ENCODE measurements at places on chromosomes 3 and 15.
A peak's percentile ranks its signal among the peaks of the same experiment; 100 is the strongest.

GRCh38 chr15:64911311-64912186, at the start of gene ANKDD1A:
ANKDD1A (plus strand) TSS chr15:64911902; CDS start chr15:64911931, 29 bp downstream.
- DNase-seq: peak; percentile 70

DNA sequence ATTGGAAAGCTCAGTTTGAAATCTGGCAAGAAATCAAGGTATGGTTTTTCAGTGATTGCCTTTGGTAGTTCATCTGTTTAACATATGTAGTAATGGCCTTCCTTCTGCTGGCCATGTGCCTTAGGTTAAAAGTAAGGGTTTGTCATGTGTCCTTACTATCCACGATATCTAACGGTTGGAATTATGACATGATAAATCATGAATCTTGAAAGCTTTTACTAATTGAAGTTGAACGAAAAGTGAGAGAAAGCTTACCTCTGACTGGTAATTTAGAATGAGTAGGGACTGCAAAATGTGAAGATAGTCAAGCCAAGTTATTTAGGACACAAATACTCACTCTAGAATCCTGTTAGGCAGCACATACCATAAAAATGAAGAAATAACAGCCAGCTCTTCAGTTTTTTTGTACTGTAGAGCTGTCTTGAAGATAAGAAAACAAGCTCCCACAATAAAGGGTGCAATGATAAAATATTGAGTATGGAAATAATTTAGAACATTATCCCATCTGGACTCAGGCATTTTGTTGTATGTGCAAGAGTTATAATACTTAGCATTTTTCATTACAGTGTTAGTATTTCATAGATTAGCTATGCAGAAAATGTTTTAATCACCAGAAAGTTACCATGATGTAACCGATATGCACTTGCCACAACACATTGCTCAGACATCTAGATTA, 303.4 kb downstream of the ZNF385D start:
- DNase-seq: no peak

DNA sequence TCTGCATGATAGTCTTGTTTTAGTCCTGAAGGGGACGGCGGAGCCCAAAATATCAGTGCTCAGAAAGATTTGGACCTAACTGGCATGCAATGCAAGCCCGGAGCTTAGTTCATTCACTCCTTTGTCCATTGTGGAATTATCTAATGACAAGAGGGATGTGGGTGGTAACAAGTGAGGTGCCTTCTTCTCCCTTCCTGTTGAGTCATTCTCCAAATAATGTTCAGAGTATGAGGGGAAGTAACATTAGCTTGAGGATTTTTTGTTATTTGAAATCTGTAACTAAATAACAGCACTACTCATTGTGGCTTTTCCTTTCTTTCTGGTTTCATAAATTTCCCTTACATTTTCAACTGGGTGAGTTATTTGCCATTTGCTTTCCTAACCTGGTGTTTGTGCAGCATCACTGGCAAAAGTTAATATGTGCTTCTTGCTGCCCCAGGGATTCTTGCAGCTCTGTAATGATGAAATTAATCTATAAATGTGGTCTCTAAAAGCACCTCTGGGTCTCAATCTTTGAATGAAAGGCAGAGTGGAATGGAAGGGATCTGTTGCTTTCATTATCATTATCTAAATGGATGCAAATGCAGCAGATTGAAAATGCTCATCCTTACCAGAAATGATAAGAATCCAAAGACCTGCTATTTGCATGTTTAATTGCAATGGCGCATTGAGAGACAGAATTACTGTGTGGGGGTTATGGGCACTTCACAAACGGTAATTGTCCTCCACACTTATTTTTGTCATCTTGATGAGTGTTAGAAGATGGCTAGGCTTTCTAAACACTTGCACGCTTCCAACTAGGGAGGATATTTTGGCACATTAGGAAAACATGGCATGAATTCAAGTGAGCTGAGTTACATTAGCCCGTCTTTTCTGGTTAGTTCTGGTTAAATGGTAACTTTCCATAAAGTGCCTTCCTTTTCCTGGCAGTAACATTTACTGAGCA, 89.9 kb upstream of the MITF start:
- no peak for DNase-seq

- DNase-seq: no peak
Observed at GRCh38 chr15:48143856-48144255, 23.1 kb downstream of the SLC24A5 start.

DNA sequence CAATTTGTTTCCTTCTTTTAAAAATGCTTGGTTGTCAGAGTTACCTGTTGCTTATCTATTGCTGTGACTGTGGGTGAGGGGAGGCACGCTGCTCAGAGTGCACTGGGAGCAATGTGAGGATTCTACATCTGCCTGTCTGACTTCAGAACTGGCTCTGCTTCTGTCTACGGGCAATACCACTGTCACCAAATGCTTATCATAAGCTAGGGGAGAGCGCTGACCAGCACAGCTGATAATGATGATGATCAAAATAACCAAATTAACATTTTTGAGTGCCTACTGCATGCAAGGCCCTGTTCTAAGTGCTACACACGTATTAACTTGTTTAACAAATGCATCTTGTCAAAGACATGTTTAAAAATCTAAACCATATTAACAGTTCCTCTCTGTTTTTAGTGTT, 79.2 kb upstream of the TPRG1 start:
- no peak for DNase-seq

DNA sequence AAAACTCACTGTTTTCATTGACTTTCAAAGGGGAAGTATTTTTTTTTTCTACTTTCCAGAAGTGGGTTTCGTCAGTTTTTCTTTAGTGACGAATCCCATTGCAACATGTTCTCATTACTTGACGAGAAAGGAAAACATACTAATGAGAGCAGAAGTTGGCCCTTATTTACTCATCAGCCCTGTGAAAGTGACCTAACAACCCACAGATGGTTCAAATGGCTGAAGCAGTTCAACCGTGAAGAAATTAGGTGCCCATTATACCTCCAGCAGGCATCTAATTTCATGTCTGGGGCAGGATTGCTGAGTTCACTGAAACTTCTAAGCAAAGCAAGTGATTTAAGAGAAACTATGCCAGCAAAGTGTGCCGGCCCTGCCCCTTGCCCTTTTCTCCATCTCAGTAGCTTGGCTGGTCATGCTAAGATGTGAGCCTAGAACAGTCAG, 9.0 kb downstream of the AQP9 start:
- no peak for DNase-seq

DNA sequence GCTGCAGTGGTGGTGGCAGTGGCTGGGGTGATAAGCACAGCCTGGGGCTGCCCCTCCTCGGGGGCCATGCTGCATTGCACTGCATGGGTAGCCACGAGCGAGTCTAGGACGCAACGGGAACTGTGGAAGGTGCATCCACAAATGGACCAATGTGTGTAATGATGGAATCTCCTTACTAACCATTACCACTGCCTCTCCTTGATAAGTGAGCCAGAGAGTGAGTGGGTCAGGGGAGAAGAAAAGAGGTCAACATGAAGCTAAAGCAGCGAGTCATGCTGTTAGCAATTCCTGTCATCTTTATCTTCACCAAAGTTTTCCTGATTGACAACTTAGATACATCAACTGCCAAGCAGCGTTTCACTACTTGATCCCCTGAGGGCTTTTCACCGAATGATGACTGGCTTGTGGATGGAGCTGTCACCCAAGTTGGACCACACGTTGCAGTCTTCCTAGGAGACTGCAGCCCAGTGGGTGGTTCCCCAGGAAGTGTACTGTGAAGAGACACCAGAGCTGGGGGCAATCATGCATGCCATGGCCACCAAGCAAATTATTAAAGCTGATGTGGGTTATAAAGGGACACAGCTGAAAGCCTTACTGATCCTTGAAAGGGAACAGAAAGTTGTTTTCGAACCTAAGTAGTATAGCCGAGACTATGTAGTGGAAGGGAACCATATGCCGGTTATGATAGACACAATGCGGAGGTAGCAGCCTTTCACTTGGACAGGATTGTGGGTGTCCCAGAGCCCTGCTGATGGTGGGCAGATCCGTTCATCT, 20.6 kb downstream of the SAMD7 start:
- DNase-seq: no peak

GRCh38 chr3:64932666-64933342, 245.0 kb upstream of the ADAMTS9 start:
- DNase-seq: peak; percentile 31

GRCh38 chr15:83118291-83118827, 10.9 kb downstream of the TM6SF1 start:
- no peak for DNase-seq

DNA sequence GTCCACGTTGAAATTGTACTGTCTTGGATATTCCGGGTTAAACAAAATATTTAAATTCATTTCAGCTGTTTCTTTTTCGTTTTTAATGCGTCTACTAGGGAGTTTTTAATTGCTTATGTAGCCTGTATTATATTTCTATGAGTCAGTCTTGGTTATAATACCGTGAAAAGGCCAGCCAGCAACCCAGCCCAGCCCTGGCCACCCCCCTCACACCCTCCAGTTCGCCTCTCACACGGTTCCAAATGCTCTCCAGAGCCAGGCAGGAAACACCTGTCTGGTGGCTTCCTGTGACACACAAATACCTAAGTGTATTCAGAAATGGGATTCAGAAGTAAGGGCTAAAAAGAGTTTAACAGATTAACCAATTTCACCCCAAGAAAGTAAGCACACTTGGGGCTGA, 4.4 kb downstream of the SH3BP5 start:
- DNase-seq: no peak

DNA sequence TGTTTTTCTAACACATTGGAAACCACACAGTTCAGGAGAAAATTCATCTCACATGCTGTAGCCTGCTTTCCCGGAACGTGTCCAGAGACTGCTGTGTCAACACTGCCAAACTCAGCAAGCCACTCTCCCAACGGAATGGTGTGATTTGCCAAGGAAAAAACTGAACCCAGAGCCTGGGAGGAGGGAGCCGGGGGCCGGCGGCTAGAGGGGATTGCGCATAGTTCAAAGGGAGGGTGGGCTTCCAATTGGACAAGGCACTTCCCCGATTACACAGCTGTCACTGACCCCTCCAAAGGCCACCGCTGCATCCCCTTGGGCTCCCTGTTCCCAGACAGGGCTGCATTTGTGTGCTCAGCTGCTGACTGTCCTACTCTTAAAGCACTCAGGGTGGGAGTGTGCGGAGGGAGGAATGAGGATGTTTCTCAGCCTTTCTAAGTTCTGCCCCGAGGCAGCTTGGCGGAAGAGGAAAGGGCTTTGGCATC, 256.2 kb downstream of the ZNF621 start:
- DNase-seq: no peak

DNA sequence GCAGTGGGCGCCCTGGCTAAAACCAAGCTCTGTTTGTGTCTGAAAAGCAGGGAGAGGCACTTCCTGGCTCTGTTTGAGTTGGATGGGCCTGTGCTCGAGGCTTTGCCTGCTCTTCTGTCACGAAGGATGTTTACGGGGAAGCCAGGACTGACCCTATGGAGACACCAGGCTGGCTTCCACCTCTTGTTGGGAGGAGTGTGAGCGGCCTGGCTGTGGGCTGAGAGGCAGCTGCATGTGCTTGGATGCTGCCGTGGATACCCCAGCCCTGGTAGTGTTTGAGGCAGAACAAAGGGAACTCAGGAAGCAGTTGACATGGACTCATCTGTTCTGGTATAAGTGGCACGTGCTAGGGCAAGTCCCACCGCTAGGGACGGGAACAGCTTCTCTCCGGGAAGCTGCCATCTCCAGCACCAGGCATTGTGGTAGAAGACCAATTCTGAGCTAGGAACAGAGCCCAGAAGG, 17.6 kb upstream of the SLC41A3 start:
- no peak for DNase-seq

DNA sequence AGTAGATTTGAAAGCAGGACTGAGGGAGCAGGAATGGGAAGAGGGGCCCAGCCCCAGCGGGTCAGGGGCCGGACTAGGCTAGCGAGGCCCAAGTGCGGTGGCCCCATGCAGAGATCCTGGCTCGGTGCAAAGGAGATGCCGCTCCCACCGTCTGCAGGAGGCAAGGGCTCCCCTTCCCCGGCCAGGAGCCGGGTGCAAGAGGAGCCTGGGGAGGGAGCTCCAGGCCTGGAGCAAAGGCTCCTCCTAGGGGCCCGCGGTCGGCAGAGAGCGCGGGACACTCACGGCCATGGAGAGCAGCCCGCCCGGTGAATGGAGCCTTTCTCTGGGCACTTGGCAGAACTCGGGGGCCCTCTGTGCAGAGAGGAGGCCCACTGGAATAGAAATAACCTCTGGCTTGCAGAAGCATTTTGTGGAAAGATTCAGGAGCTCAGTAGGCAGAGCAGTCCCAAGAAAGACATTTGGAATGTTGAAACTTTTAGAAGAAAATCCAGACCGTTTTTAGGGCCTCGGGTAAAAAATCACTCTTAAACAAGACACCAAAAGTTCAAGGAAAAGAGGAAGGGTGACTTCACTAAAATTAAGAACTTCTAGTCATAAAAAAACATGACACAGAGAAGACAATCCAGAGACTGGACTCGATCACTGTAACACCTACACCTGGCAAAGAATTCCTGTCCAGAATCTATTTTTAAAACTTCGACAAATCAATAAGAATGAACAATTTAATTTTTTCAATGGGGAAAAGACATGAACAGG, 43.0 kb upstream of the USP3 start:
- peak; percentile 72 for DNase-seq

DNA sequence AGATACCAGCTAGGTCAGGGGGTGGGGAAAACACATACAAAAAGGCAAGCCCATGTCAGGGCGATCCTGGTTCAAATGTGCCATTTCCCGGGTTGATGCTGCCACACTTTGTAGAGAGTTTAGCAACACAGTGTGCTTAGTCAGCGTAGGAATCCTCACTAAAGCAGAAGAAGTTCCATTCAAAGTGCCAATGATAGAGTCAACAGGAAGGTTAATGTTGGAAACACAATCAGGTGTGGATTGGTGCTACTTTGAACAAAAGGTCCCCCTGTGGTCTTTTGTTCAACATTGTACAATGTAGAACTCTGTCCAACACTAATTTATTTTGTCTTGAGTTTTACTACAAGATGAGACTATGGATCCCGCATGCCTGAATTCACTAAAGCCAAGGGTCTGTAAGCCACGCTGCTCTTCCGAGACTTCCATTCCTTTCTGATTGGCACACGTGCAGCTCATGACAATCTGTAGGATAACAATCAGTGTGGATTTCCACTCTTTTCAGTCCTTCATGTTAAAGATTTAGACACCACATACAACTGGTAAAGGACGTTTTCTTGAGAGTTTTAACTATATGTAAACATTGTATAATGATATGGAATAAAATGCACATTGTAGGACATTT, 28.9 kb downstream of the TPM1 start:
- DNase-seq: no peak

DNA sequence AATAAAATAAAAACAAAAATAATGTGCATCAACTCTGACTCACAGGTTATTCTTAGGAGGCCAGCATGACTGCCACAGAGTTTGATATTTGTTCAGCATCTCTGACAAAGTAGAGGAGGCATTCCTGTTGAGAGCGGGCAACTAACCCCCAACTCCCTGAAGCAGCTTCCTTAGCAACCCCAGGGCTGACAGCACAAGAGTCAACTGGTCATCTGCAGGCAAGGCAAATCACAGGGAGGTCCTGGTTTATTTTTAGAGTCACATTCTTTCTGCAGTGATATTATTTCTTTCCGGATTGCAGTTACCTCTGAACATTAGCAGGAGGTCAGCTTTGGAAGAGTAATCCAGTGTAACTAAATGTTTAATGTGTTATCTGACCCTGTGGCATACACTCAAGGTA, 273.0 kb downstream of the PLCL2 start:
- DNase-seq: peak; percentile 20

DNA sequence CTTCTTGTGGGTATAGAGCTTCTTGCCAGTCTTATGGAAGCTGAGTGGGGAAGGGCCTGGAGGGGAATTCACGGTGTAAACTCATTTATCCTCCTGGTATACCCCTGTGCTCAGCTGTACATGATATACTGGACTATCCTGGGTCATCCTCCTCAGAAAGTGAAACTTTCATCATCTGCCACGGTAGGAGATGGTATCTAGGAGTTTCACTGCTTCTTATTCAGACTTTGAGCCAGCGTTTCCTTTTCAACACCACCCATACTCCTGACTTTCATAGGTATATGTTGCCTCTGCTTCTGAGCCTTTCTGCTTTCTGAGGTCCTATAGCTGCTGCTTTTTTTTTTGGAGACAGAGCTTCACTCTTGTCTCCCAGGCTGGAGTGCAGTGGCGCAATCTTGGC, 15.6 kb downstream of the SENP5 start:
- DNase-seq: no peak

All from Calu3 (cell line).